ENCODE measurements at places on chromosomes 16 and 17. TPM values are rescaled to one million over a fixed set of nuclear protein-coding genes. Genes with fewer than 3 reads are reported as not detected.

The TPSB2 gene
- not detected for total RNA-seq

The CPNE7 gene
- 3.6 TPM for total RNA-seq

The CEP95 gene
- total RNA-seq = 18.1 TPM

The TEX19 gene
- total RNA-seq = under 0.01 TPM

The NATD1 gene
- total RNA-seq = 1.8 TPM

Measured in smooth muscle cell of bladder (primary cell).